Urinary bladder (tissue), 4 donors: ENCODE measurements at places on chromosomes 16 and 17. TPM values are rescaled to one million over a fixed set of nuclear protein-coding genes. Genes with fewer than 3 reads are reported as not detected.

- peak; percentile 5 for DNase-seq
These were observed at the start of gene MGAT5B for GRCh38 chr17:76868176-76868668. MGAT5B (plus strand) TSS chr17:76868404; CDS start chr17:76869030, 626 bp downstream.

DNA sequence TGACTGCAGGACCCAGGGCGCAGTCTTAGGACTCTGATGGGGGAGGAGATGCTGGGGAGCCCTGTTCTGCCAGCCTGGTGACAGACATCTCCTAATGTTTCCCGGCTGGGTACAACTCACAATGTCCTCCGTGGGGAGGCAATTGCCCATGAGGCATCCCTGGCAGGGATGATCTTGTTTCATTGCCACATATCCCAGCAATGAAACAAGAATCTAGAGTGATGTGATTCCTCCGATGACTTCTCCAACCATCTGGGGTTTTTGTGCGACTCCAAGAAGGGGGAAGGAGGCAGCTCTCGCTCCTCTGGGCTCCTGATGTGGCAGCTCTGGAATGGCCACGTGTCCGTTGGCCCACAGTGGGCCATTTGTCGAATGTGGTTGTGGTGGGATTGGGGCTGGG, 255.8 kb downstream of the SEC14L1 start:
- no peak for DNase-seq

DNA sequence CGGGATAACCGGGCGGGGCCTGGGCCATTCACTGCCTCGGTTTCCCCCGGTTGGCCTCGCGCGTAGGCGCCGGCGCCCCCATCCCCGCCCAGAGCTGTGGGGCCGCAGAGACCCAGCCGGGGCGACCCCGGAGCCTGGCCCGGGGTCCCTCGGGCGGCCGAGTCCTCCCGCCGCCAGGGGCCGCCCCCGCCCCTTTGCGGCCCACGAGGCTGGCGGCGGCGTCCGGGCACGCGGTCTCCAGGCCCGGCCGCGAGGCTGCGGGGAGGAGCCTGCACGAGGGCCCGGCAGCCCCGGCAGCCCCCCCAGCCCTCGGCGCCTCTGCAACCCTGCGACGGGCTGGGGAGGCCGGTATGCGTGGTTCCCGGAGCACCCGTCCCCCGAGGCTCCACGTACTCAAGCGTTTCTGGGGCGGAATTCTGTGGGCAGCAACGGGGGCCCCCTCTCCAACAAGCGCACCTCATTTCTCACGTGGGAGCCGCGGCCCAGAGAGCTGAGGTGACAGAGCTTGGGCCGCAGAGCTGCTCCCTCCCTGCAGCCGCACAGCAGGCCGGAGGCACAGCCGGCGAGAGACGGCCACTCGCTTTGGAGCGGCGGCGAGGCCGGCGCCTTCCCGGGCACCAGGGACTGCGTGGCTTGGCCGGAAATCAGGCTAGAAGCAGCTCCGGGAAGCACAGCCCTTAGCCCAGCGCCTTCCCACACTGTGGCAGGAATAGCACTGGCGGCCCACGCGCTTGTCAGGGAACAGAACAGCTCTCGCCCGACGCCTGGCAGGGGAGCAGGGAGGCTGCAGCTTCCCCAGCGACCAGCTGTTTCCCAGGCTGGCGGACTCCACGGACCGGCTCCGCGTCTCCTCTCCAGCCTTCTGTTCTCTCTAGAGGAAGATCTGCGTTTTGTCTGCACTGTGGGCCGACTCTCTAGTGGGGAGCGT, 867 bp upstream of the LIMD2 start:
- no peak for DNase-seq

- no peak for DNase-seq
These were observed 1.3 kb downstream of the PRSS21 start for GRCh38 chr16:2818272-2818876.

DNA sequence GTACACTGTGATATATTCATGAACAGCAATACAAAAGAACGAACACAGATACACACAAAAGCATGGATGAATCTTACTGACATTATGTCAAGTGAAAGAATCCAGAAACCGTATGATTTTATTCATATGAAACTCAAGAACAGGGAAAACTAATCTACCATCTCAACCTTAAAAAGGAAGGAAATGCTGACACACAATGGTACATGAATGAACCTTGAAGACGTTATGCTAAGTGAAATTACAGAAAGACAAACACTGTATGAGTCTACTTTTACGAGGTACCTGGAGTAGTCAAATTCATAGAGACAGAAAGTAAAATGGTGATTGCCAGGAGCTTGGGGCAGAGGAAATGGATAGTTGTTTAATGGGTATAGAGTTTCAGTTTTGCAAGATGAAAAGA, 8.7 kb upstream of the PRKCB start:
- DNase-seq: no peak

DNA sequence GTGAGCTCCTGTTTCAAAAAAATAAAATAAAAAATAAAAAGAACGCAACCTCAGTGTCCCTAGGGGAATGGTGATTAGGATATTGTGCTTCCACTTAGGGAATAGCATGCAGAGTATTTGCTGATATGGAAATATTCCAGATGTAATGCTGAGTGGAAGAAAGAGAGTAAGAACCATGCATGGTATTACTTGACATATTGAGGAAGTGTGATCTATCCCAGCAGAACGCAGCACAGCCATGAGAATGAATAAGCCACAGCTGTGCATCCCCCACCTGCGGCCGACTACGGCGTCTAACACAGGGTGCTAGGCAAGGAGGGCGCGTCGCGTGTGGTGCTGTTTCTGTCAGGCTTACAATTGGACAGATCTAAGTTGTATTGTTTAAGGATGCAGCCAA, 49.5 kb downstream of the FOXK2 start:
- DNase-seq: no peak

- no peak for DNase-seq
These were observed 21.7 kb upstream of the CDH13 start for GRCh38 chr16:82605076-82605475.

GRCh38 chr17:78062596-78062995, 66.0 kb downstream of the TMC6 start:
- DNase-seq: no peak

DNA sequence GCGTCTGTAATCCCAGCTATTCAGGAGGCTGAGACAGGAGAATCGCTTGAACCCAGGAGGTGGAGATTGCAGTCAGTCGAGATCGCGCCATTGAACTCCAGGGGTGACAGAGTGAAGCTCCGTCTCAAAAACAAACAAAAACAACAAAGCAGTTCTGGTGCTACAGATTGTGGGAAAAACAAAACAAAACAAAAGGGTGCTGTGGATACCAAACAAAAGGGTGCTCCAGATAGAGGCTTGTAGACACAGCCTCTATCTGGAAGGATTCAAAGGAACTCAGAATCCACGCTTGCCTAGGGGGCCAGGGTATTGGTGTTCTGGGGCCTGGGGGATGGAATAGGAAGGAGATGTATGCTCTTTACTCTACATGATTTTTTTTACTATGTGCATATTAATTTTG, 2.5 kb downstream of the MYLK3 start:
- no peak for DNase-seq

DNA sequence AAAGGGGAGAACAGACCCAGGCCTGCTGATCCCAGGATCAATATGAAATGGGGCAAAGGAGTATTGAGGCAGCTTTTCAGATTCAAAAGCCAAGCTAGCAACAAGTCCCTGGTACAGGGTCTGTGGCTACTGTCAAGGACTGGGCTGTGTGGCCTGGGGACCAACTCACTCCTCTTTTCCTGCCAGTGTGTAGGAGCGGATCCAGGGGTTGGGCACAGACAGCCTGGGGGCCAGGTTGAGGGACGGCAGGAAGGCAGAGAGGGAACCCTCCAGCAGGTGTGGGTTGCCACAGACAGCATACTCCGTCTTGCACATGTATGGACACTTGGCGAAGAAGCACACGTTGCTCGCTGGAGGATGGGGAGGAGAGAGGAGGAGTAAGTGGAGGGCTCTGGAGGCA, 29.6 kb downstream of the PRKAR1A start:
- DNase-seq: no peak

DNA sequence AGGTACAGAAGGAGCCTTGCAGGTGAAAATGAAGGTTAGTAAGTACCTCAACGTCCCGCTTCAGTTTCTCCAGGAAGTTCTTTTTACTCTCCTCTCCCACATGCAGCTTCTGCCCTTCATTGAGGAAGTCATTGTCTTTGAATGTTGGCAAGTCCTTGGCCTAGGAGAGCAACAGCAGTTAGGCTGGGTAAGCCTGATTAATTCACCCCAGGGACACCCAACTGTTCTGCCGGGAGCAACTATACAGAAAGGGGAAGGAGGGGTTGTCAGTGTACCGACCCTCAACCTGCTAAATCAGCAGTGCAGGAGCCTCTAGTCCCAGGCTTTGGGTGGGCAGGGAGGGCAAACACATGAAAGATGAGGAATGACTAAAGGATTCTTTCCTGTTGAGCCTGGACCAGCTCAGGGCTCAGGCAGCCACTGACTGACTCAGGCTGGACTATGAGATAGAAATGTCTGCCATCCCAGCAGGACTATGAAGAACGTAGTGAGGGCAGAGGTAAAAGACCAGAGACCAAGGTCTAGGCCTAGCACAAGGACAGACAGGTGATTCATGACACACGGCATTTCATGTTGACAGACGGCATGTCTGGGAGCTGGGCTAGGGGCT, 21.6 kb downstream of the PIP4K2B start:
- no peak for DNase-seq

- DNase-seq: no peak
These were observed 16.6 kb downstream of the TBC1D16 start for GRCh38 chr17:80018917-80019651.

DNA sequence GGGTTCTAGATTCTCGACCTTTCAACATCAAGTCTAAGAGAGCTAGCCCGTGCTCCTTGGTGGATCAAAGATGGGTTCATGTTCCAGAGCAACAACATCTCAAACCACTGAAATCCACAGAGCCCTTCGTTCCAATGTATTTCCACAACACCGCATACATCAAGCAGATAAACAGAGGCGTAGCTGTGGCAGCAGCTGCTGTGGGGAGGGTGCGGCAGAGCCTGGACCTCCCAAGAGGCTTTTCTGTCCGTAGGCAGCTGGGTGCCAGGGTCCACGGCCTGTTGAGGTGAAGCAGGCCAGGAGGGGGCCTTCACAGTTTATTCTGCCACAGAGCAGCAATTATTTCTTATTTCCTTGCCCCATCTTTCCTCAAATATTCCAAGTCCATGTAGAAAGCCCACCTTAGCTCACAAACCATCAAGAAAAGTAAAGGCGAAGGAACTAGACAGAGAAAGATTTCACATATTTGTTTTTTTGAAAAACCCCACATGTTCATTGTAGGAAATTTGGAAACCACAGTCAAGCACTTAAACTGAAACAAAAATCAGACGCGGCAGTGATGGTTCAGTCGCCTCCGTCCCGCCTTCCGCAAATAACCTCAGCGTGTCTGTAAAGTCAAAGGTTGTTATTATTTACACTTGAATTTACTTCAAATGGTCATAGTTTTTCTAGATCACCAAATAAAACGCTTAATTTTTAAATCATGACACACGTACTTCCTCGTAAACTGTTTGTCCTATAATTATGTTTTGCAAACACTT, 144.6 kb upstream of the FOXF1 start:
- no peak for DNase-seq

DNA sequence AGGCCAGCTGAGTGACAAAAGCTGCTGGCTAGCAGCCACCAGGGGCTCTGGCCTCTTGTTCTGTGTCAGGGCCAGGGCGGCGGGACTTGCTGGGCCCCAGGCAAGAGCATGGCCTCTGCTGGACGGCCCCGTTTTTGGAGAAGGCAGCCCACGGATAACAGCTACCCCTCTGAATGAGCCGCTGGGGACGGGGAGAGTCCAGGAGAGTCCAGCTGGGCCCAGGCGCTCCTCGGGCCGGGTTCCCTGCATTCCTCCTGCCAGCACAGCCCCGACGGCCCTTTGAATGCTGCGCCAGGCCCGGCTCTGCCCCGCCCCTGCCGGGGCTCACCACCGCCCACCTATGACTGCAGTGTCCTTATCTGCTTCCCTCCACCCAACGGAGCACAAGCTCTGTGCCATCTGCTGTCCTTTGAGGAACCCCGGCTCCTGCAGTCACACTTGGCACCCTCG, 33.4 kb downstream of the SLC7A5 start:
- DNase-seq: no peak

DNA sequence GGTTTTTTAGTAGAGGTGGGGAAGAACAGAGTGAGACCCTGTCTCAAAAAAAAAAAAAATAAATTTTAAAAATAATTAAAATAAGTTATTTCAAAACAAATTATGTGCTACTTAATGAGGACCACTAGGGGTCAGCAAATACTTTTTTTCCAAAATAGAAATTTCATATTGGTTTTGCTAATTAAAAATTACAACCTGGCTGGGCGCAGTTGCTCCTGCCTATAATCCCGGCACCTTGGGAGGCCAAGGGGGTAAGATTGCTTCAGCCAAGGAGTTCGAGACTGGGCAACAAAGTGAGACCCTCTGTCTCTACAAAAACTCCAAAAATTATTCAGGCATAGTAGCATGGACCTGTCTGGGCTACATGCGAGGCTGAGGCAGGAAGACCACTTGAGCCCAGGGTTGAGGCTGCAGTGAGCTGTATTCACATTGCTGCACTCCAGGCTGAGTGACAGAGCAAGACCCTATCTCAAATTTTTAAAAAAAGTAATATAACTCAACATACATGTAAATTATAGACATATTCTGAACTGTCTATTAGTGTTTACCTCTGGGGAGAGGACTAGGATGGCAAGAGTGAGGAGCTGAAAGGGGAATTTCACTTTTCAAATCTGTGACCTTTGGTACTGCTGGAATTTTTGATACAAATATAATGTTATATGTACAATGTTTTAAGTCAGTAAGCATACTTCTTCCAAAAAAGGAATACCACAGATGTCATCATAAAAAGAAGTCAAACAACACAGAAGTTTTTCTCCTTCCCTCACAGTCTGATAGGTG, 8.1 kb downstream of the MEIOB start:
- no peak for DNase-seq

ADAT1 gene
- total RNA-seq: 47.2 TPM

KRT14 gene
- total RNA-seq: not detected

TSEN54 gene
- total RNA-seq: 10.9 TPM

AGRP gene
- total RNA-seq: not detected

PDE6G gene
- not detected for total RNA-seq
